ENCODE measurements at places on chromosomes 13 and 19. TPM values are rescaled to one million over a fixed set of nuclear protein-coding genes. Genes with fewer than 3 reads are reported as not detected.

DNA sequence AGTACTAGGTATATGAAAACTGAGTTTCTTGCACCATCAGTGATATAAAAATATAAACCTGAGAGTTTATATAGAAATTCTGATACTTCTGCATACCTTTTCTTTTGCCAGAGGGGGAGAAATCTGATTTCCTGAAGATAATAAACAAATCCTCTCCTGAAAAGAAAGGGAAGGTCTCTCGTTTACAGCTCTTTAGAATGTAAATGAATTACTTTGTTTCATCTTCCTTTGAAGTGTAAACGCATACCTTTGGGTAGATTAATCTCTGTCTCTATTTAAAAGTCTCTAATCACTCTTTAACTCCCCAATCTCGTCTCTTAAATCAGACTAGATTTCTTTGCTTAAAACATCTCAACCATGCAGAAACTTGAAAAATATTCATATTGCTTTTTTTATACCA is 1092.9 kb downstream of the SLITRK5 start:
- DNase-seq: no peak

DNA sequence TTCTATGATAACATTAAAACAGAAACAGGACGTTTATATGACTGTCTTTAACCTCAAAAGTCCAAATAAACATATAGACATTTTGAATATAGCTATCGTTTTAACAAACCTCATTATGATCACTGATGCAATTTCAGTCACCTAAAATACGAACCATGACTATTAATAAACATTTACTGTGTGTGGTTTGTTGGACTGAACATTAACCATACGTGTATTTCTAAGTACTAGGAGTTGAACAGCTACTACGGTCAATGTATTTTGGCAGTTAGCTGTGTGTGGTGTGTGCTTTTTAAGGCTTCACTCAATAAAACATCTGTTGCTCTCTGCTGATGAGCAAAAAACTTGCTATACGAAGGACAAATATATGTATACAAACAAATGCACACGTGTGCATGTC is 281.4 kb downstream of the ABCC4 start:
- no peak for DNase-seq

DNA sequence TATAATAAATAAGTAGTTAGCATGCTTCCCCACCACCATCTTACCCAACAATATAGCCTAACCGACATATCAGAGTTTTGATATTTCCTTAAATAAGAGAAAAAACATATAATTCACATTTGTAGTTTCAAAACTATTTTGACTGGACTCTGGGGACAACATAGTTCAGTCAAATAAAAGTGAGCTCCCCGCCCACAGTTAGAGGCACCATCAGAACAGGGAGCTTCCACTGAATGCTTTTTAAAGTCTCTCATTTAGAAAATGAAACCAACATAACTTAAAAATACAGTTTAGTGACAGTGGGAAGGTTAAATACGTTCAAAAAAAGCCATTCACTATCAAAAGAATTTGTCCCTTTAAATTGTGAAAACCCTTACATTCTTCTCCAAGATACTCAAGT is 92.8 kb downstream of the EPSTI1 start:
- DNase-seq: no peak

- DNase-seq: no peak
These were observed 18.7 kb downstream of the EFNA2 start for GRCh38 chr19:1304197-1304924.

DNA sequence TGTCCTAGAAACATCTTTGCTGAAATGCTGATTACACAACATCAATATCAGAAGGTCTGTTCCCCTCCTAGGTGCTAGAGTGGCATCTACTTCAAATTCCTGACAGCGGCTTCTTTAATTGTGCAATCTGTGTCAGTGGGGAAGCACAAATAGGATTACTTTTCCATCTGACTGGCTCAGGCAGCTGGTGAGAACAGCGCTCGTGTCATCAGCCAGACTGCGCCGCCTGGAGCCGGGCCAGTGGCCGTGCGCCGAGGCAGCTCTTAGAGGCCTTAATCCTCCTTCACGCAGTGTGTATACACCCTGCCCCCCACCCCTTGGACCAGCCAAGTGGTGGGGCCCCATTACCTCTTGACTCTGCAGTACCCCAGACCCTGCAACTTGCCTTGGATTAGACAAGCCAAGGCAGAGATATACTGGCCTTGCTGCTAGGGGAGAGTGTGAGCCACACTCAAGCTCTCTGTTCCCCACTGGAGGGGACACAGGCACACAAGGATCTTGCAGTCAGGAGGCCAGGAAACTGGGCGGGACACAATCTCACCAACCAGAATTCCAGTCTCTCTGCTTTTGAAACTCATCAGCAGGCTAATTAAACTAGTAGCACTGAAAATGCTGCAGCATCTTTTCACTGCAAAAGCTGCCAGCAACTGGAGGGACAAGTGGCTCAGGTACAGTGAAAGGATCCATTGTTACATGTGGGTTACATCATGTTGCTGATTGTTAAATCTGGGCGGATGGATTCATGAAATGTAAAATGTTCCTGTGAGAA is 48.9 kb upstream of the EPHX3 start:
- peak; percentile 73 for DNase-seq

- DNase-seq: no peak
These were observed 47.5 kb downstream of the NFIC start for GRCh38 chr19:3413796-3414327.

- peak; percentile 26 for DNase-seq
These were observed 535.2 kb downstream of the LIG4 start for GRCh38 chr13:107680115-107680514.

The DOCK9 gene
- total RNA-seq: 556 TPM

The STARD13 gene
- total RNA-seq: 27.1 TPM

The IFNL1 gene
- not detected for total RNA-seq

The TYROBP gene
- not detected for total RNA-seq

All from dermis blood vessel endothelial cell (primary cell).